ENCODE measurements at places on chromosomes 16 and 17.

DNA sequence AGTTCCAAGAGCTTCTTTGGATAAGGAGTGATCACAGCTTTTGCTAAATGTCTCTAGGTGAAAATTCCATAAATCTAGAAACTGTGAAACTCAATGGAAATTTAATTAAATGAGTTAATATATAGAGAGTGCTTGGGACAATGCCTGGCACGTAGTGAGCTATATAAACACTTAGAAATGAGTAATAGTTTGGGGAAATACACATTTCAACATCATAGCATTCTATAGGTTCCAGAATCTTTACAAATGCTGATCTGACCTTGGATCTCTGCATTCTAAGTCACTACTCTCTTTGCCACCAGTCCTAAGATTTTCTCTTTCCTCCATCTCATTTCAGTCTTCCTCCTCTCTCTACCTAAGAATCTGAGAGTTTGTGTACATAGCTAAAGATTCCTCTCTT is 175.6 kb downstream of the SOX9 start:
- DNase-seq = peak; percentile 36

DNA sequence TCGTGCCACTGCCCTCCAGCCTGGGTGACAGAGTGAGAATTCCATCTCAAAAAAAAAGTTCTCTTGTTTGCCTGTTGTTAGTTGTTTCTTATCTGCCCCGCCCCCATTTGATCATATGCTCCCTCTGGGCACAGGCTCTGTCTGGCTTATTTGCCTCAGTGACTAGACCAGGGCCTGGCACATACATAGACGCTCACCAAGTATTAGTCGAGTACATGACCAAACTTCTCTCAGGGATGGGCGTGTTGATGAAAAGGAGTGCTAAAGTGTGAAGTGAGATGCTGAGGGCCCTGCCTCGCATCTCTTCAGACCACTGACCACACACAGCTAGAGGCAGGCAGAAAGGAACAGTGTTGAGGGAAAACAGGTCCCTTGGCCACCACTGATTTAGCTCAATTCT is 3.3 kb upstream of the HELZ start:
- no peak for DNase-seq

- DNase-seq = no peak
These were observed 7.3 kb downstream of the DLX4 start for GRCh38 chr17:49976163-49976827.

GRCh38 chr17:43660816-43661493 is 767 bp downstream of the MEOX1 start:
- DNase-seq = no peak

GRCh38 chr16:4372001-4372577 is 441 bp downstream of the VASN start:
- no peak for DNase-seq

- DNase-seq = no peak
These were observed 22.9 kb downstream of the ADAM11 start for GRCh38 chr17:44781551-44782325.

- DNase-seq = peak; percentile 53
These were observed 70.5 kb downstream of the GAS7 start for GRCh38 chr17:10127819-10128425.

- DNase-seq = no peak
These were observed 111.7 kb upstream of the CHMP6 start for GRCh38 chr17:80879723-80880647.

- no peak for DNase-seq
These were observed 10.0 kb upstream of the MRPS23 start for GRCh38 chr17:57859601-57860413.

GRCh38 chr16:636206-637080 is at the start of gene METTL26:
Gene METTL26 (minus strand): TSS chr16:636305. CDS start chr16:636290, 15 bp downstream.
- peak; percentile 70 for DNase-seq

GRCh38 chr17:79874329-79874981 is 35.2 kb upstream of the CBX4 start:
- DNase-seq = no peak

- peak; percentile 42 for DNase-seq
These were observed 51.2 kb upstream of the CDH5 start for GRCh38 chr16:66315210-66315825.

DNA sequence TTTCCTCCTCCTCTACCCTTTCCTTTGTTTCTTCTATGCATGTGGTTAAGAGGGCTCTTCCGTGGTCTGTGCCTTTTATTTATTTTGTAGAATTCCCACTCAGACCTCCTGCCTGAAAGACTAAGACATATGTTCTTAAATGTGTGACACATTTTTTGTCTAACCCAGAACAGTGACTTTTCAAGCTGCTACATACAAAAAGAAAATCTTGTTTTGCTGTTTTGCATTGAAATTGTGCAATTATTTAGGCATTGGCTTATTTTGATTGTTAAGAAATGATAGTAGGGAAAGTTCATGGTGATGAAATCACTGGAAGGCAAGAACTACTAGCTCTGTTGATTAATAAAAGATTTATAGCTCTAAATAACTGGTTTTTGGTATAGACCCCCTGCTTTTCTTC is 76.8 kb downstream of the TUBD1 start:
- DNase-seq = no peak

GRCh38 chr17:64326420-64327054 is 63.5 kb upstream of the TEX2 start:
- DNase-seq = no peak

DNA sequence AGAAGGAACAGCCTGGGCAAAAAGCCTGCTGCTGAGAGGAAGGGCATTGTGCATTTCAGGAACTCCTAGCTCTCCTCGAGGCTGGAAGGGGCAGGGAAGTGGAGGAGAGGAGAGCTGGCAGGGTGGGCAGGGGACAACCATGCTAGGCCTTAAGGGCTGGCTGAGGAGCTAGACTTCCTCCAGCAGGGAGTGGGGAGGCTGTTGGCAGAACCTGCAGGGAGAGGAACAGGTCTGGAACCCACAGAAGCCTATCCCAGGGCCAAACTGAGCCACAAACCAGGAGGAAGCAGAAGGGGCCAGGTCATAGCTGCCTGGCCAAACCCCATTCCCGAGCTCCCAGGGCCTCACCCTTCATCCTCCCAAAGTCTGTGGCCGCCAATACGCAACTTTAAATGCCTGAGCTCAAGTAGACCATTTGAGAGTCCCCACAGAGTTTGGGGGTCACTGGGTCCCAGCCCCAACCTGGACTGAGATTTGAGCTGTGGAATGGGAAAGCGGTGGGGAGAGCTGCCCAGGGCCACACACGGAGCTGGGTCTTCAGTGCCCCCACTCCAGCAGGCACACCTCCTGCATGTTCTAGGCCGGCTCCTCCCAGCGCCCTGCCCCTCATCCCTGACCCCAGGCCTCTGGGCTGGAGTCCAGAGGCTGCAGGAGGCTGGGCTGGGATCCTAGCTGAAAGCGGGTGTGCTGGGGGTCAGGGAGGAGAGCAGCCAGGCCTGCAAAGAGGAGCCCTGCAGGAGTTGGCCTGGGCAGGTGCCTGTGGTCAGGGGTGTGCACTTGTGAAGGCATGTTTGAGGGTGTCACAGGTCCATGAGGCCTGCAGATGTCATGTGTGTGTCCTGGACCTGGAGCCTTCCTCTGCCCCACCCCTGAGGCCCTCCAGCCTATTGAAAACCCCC is 4.5 kb downstream of the CDH5 start:
- DNase-seq = no peak

GRCh38 chr16:11066261-11066870 is 122.0 kb downstream of the CLEC16A start:
- DNase-seq = no peak

GRCh38 chr17:57264250-57264649 is 7.9 kb downstream of the MSI2 start:
- DNase-seq = no peak

- no peak for DNase-seq
These were observed 371.0 kb downstream of the RBFOX1 start for GRCh38 chr16:7703672-7704071.

DNA sequence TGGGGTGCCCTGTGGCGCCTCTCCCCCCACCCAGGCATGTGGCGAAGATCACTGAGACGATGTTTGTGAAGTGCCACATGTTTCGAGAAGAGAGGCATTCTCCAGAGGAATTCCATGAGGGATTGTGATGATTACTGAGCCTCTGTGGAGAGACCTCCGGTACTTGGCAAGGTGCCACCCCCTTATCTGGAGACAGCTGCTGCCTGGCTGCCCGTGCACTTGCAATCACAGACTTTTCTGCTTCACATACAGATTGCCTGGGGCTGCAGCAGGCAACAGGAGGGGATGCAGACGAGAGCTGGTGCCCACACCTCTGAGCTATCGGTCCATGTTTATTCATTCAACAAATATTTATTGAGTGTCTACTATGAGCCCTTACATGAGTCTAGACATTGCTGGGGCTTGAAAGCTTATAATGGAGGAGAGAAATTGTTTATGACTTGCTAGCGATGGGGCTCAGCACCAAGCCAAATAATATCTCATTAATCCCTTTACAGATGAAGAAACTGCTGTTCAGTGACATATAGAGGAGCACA is 317.2 kb upstream of the ZFHX3 start:
- DNase-seq = no peak

GRCh38 chr17:29838961-29839360 is 91.1 kb downstream of the SSH2 start:
- DNase-seq = no peak

GRCh38 chr16:59330019-59330670 is 596.0 kb upstream of the GOT2 start:
- no peak for DNase-seq

GRCh38 chr17:364308-364707 is 11.7 kb upstream of the RPH3AL start:
- no peak for DNase-seq

GRCh38 chr16:29663016-29663806 is at the start of gene SPN:
Gene SPN (plus strand): TSS chr16:29663247. CDS start chr16:29663729, 482 bp downstream.
- no peak for DNase-seq

- DNase-seq = no peak
These were observed 34.1 kb downstream of the HIC1 start for GRCh38 chr17:2089021-2089422.

- no peak for DNase-seq
These were observed 5.7 kb upstream of the MILR1 start for GRCh38 chr17:64443086-64443760.

GRCh38 chr16:77295896-77296295 is 96.7 kb downstream of the SYCE1L start:
- DNase-seq = no peak

DNA sequence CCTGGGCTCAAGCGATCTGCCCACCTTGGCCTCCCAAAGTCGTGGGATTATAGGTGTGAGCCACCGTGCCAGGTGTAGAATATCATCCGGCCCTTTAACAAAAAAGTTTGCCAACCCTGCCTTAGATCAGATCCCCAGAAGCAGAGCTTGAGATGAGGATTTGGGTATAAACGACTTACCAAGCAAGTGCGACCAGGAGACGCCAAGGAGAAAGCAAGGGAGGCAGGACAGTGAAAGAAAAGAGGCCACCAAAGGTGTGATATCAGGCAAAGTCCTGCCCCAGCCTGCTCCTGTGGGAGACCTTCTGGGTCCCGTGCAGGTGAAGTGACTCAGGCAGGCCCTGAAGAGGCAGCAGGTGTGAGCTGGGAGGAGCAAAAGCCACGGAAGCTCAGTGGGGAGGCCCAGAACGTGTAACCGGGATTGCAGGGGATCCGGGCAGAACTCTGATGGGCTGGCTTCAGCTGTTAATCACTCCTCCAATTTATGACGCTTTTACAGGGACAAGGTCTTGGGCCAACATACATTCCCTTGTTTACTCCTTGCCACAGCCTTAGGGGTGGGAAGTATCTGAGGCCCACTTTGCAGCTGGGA is 14.1 kb upstream of the CALB2 start:
- DNase-seq = no peak

DNA sequence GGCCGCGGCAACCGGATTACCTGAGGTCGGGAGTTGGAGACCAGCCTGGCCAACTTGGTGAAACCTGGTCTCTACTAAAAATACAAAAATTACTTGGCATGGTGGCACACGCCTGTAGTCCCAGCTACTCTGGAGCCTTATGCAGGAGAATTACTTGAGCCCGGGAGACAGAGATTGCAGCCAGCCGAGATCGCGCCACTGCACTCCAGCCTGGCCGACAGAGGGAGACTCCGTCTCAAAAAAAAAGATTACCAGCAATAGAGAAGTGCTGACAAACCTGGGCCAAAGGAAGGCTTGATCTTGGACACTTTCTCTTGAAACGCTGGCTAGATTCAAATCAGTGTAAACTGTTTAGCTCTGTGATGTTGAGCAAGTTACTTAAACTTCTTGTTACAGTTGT is 4.3 kb downstream of the MT1H start:
- DNase-seq = no peak

DNA sequence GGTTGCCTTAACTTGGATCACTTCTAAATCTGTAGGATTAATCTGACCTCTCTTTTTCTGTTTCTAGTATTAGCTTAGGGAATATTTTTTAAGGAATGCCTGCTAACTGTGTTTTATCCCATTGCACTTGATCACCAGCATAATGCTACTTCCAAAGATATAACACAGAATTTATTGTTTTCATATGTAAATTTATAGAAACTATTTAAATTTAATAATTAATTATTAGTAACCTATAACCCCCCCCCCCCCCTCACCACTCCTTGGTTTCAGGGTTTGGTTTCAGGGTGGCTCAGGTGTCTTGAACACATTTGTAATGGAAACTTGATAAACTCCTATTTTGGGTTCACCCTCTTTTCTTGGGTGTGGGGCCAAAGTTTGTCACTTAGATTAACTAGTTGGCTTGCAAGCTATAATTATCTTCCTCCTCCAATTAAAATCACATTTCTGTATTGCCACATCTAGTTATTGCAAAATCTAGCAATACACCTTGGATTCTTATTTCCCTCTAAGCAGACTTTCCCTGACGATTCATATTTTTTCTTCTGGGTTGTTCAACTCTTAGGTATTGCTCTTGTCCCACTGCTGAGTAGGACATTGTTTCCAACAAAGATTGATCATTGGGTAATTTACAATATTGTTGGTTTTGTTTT is 18.3 kb downstream of the KRT12 start:
- DNase-seq = no peak

GRCh38 chr16:65037556-65037955 is 84.3 kb downstream of the CDH11 start:
- no peak for DNase-seq

- no peak for DNase-seq
These were observed 15.9 kb downstream of the ANKRD40 start for GRCh38 chr17:50691550-50692447.

GRCh38 chr17:32551186-32551955 is 64.6 kb downstream of the CDK5R1 start:
- no peak for DNase-seq
